ENCODE measurements at places on chromosomes 12 and 14.
A peak's percentile ranks its signal among the peaks of the same experiment; 100 is the strongest.

- no peak for DNase-seq
Measured at GRCh38 chr12:126443977-126444376, 1378.7 kb downstream of the AACS start.

DNA sequence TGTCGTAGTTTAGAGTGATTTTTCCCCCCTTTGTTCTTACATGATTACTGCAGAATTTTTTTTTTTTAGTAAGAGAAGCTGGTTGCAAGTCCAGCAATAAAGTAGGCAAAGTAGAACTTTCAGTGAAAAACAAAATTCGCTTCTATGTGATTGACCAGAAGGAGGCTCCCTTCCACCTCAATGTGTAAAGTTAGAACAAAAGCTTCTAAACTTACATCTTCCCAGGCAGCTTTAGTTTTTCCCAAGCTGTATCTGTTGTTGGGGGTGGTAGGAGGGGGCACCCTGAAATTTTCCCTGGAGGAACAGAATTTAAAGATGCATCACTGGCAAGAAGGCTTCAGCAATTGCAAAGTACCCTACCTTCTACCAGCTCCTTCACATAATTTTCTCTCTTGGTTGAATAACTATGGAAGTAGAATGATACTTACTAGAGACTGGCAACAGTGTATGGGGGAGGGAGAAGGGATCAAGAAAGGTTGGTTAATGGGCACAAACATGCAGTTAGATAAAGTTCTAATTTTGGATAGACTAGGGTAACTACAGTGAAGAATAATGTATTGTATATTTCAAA lies 87.3 kb upstream of the E2F7 start:
- no peak for DNase-seq

DNA sequence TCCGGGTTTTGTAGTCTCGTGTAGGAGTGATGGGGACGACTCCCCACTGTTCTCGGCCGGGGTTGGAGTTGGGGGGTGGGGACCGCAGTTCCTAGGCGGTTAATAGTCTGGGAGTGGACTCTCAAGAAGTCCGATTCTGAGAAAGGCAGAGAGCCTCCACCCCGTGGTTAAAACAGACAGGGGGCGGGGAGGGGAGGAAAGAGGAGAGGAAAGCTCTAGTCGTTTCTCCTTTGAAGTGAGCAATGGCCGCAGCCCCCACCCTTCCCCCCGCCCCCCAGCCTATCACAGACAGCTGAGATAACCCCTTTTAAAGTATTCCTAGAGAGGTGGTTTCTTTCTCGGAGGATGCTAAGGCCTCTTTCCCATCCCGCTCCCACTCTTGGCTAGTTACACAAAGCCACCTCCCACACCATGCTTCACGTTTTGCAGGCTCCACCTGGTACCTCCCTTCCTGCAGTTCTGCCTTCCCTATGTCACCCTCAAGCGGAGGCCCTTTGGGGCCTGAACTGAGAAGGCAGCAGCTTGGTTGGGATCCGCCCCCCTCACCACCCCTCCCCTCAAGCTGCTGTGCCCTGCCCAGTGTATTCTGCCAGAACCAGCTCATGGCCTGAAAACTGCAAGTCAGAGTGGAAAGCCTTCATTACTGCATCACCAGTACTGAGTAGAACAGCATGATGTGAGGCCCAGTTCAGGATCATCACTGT lies 853 bp downstream of the USP5 start:
- DNase-seq: peak; percentile 54

DNA sequence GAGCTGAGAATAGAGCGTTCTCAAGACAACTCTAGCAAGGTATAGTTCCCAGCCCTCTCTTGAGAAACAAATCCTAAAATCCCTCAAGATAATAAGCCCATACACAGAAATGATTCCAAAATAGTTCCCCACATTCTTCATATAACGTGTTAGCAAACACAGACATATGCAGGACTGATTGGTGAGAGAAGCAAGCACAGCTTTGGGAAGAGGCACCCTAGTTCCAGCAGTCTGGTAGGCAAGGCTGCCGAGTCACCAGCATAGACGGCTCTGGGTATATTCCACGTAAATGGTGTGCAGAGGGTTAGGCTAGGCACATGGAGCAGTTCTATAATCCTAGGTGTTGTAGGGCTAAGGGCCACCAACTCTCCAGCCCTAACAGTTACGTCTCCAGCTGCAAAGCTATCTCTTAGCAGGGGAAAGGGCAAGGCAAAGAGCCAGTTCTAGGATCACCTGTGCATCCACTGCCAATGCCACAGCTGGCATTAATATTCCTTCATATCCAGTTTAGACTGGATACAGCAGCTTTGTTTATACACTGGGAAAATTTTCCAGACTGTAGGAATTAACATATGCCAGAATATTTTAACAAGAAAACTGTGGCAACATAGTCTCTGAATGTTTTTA lies 52.9 kb downstream of the SH2B3 start:
- no peak for DNase-seq

GRCh38 chr14:40229676-40230075 lies 797.4 kb upstream of the FBXO33 start:
- no peak for DNase-seq

Data from activated CD4-positive, alpha-beta T cell treated with anti-CD3 and anti-CD28 coated beads, Interleukin-2, amount 50 U/mL, for 1 hour (primary cell).